ENCODE measurements at places on chromosomes 4 and X. TPM values are rescaled to one million over a fixed set of nuclear protein-coding genes. Genes with fewer than 3 reads are reported as not detected.

The KLB gene
- not detected for total RNA-seq

The HOPX gene
- 72.3 TPM for total RNA-seq

The NSG1 gene
- total RNA-seq = 11.9 TPM

The NKX6-1 gene
- not detected for total RNA-seq

The MAGEA2 gene
- total RNA-seq = not detected

The SASH3 gene
- total RNA-seq = 254 TPM

The ADAM29 gene
- not detected for total RNA-seq

The ALPK1 gene
- total RNA-seq = 17.3 TPM

The FRMPD4 gene
- total RNA-seq = not detected

Measured in activated CD4-positive, alpha-beta T cell treated with anti-CD3 and anti-CD28 coated beads, Interleukin-2, amount 10 ng/mL, durations not matched to agents 7 days and 5 days (primary cell).